ENCODE measurements at places on chromosomes 4 and X. TPM values are rescaled to one million over a fixed set of nuclear protein-coding genes. Genes with fewer than 3 reads are reported as not detected.

Gene MTMR8
- 1.4 TPM for total RNA-seq

Gene PPP1R2C
- total RNA-seq: not detected

Gene SSX4
- total RNA-seq: not detected

Gene ANOS1
- 0.08 TPM for total RNA-seq

Gene SMR3B
- total RNA-seq: not detected

Gene GNRHR
- not detected for total RNA-seq

Gene NSUN7
- not detected for total RNA-seq

Gene CITED1
- not detected for total RNA-seq

Gene SLC26A1
- 0.05 TPM for total RNA-seq

Gene CENPVL3
- total RNA-seq: 0.56 TPM

Gene HSFX2
- total RNA-seq: not detected

Gene CCDC160
- not detected for total RNA-seq

Gene GABRG1
- total RNA-seq: not detected

Gene DDX53
- not detected for total RNA-seq

Gene PDCL2
- total RNA-seq: not detected

Gene SPATA4
- not detected for total RNA-seq

Gene XK
- total RNA-seq: 0.05 TPM

Gene HSD17B13
- not detected for total RNA-seq

Gene XAGE1B
- total RNA-seq: not detected

Gene IGFBP7
- 0.73 TPM for total RNA-seq

Gene MGAT4D
- total RNA-seq: not detected

Gene CFI
- total RNA-seq: 0.22 TPM

Gene CHST7
- total RNA-seq: 10.4 TPM

Gene STK26
- total RNA-seq: 51.9 TPM

Gene PDZD4
- total RNA-seq: 1.4 TPM

Gene CCNI
- 114 TPM for total RNA-seq

Gene RAB40A
- total RNA-seq: 0.14 TPM

Gene BANK1
- total RNA-seq: 0.23 TPM

Gene AFM
- total RNA-seq: not detected

Gene CD40LG
- 139 TPM for total RNA-seq

Gene KLHL4
- 0.03 TPM for total RNA-seq

Gene SPANXN3
- not detected for total RNA-seq

Gene RTL3
- not detected for total RNA-seq

Gene CD99
- 164 TPM for total RNA-seq

Gene ADH7
- not detected for total RNA-seq

Gene MAGEA2B
- total RNA-seq: not detected

Gene LUZP4
- not detected for total RNA-seq

Gene SYN1
- 0.23 TPM for total RNA-seq

All from activated T-cell treated with anti-CD3 and anti-CD28 coated beads, Interleukin-2, amount 50 U/mL, for 4 hours (primary cell).